Left forelimb (tissue), 1 donor: ENCODE measurements at places on chromosomes 4 and X.

DNA sequence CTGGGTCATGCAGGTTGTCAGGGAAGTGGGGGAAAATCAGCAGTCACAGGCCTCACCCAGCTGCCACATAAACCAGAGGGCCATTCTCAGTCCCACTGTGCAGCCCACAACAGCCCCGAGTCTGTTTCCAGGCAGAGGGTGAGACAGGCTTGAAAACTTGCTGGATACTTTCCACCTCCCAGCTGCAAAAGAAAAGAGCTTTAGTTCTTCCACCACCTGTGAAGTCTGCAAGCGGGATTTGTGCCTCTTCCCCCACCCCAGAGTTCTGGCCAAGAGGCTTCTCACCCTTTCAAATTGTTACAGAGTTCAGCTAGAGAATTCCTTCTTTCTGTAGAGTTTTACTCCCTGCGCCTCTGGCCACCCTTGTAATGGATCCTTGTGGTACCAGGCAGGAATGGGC lies 115.5 kb upstream of the ZDHHC15 start:
- DNase-seq = peak; percentile 57

DNA sequence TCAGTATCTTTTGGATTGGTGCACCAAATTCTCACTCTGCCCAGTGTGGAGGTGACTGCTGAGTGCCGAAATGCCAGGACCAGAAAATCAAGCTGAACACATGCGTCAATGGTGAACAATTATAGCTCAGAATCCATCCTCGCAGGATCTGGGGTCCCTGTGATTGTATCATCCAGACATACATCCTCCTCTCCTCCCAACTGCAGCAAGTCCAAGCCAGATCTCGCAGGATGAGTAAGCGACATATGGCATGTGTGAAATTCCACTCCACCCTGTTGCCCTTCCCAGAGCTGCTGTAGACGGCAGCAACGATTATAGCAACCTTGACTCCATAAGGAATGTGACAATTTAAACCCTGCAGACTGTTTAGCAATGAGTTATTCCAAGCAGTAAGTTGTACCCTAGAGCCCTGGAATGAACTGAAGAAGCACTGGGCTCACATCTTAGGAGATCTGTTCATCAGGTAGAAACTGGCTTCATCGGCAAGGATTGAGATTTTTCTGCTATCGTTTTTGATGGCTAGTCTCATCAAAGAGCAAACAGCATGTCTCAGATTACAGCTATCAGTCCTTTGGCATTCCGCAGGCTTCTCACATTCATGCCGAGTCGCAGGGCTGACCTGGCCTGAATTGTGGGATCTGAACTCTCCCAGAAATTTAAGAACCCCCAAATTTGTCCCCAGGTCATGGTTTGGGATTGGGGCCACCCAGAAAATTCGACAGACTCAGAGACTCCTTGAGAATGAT lies 35.5 kb upstream of the SORBS2 start:
- no peak for DNase-seq

DNA sequence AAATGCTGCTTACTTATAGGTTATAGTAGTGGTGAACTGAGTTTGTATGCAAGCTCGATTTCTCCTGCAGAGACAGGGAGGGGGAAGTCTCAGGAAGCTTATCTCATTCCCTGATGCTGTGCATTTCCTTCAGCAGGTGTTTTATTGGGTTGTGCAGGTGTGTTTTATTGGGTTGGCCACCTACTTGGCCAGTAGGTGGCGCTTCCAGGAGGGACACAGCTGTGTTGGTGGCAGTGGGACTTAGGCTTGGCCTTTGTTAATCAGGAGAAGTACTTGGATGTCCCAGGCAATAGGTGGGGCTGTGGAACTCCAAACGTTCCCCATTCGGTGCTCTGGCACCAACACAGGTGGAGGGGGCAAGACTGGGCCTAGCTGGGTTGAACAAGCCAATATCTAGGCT lies 196.0 kb upstream of the DCAF8L1 start:
- DNase-seq = no peak

DNA sequence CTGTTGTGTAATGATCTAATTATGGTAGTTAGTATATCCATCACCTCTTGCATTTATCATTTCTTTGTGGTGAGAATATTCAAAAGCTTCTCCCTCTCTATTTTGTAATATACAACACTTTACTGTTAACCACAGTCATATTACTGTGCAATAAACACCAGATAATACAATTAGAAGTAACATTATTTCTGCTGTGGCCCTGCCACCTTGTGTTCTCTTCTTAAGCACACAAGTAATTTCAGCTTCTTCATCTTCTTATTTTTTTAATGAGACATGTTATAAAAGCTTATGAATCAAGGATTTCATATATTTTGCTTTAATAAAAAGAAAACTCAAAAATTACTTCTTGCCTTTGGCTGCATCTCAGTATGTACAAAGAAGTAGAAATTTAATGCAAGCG lies 675.2 kb upstream of the INTU start:
- no peak for DNase-seq

DNA sequence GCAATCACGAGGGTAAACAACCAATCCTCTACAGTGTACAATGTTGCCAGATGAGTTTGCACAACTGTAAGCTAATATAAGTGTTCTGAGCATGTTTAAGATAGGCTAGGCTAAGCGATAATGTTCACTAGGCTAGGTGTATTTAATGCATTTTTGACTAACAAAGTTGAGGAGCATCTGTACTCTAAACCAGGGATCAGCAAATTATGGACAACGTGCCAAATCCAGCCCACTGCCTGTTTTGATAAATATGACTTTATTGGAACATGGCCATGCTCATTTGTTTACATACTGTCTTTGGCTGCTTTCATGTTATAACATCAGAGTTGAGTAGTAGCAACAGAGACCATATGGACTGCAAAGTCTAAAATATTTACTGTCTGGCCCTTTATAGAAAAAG lies 46.3 kb upstream of the ARHGEF6 start:
- DNase-seq = no peak

DNA sequence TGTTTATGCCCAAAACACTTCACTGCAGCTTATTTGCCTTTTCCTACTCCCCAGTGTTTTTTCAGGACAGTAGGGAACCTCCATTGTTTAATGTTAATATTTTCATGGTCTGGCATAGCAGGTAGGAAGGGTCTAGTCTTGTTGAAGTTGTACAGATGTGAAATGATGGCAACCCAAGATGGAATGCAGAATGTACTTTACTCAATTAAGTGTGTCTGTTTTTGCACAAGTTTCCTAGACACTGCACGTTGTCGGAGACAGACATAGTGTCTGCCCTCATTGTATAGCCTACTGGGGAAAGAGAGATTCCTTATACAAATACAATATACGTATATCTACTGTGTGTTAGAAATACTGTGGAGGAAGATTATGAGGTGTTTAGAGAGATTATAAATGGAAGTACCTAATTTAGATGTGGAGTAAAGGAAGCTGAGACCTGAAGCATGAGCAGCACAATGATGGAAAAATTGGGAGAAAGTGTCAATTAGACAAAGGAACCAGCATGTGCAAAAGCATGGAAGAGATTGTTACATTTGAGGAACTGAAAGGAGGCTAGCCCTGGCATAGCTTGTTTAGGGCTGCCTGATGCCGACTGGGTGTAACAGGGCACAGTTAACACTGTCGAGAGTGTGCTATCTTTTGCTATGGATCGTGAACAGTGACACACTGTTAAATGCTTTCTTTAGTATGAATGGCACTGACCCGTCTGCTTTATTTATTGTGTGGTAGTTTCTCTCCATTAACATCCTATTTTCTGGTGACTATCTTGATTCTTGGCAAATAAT lies 18.4 kb downstream of the CPEB2 start:
- DNase-seq = no peak

- DNase-seq = no peak
Observed at GRCh38 chr4:79476196-79476595, 68.2 kb upstream of the GK2 start.

- DNase-seq = no peak
Observed at GRCh38 chrX:9638871-9639270, 126.8 kb downstream of the GPR143 start.

DNA sequence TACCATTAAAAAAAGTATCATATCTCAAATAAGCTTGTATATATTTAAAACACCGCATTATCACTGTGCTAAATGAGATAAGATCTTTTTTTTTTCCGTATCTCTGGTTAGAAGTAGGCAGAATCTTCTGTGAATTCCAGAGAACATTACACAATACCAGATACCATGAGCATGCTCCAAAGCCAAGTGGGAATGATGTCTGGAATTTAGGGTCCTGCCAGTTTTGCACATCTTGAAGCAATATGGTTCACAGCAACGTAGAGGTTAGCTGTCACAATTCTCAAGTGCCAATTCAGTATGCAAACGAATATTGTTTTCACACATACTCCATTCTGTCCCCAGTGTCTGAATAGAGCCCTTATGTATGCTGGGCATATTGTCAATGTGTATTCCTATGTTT lies 127.5 kb upstream of the NEIL3 start:
- no peak for DNase-seq

- no peak for DNase-seq
Observed at GRCh38 chr4:140743194-140743931, 12.8 kb downstream of the TBC1D9 start.

GRCh38 chrX:124343016-124343415 lies 3.3 kb upstream of the SH2D1A start:
- no peak for DNase-seq

- DNase-seq = no peak
Observed at GRCh38 chr4:138291431-138291830, 49.3 kb upstream of the SLC7A11 start.
